ENCODE measurements at places on chromosomes 16 and 17.

GRCh38 chr16:60127196-60127595 is 1393.1 kb upstream of the GOT2 start:
- no peak for DNase-seq

DNA sequence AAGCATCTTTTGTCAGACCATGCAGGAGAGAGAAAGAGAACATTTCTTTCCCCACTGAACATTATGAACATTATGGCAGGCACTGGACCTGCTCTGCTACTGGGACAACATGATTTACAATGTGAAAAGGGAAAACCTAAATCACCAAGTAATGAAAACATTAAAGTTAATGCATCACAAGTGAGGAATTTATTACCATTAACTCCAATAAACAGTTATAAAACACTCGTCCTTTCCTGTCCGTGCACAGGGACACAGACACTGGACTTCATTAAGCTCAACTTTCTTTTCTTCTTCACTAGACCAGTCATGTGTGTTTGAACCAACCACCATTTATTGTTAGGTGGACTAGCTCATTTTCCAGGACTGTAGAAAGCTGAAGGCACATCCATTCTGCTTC is 95.4 kb downstream of the SNX11 start:
- DNase-seq = no peak

- no peak for DNase-seq
Measured at GRCh38 chr16:17938546-17938945, 398.0 kb downstream of the NPIPA8 start.

GRCh38 chr17:4913994-4914393 is 11.1 kb upstream of the CHRNE start:
- DNase-seq = no peak

- DNase-seq = no peak
Measured at GRCh38 chr16:56477096-56477878, 25.9 kb downstream of the OGFOD1 start.

- no peak for DNase-seq
Measured at GRCh38 chr17:21282231-21282630, 2.3 kb upstream of the MAP2K3 start.

GRCh38 chr17:7295230-7296180 is 1.1 kb upstream of the YBX2 start:
- no peak for DNase-seq

GRCh38 chr16:11047939-11048800 is 103.8 kb downstream of the CLEC16A start:
- DNase-seq = no peak

GRCh38 chr17:6286233-6286632 is 148.7 kb downstream of the AIPL1 start:
- DNase-seq = no peak

All from GM12891 (cell line).